Osteoblast (primary cell): ENCODE measurements at places on chromosomes 3 and 15. TPM values are rescaled to one million over a fixed set of nuclear protein-coding genes. Genes with fewer than 3 reads are reported as not detected.
A peak's percentile ranks its signal among the peaks of the same experiment; 100 is the strongest.

Gene SELENOS
- total RNA-seq, result 74.3 and 79.6 TPM in 2 replicates

DNA sequence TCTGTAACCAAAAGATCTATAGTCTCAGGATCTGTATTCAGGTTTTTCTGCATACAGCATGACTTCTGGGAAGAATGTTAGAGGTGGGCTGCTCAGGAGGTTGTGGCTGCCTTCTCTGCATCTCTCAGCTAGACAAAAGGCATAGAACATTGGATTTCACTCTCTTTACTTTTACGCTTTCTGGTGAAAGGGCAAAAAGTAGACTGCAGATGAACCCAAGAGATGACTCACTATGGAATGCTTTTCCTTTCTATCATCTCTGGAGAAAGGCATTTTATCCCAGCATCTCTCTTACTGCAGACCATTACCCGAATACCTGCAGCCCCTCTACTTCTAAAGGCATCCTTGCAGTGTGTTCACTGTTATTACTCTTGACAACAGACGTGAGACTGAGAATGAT, 222.2 kb downstream of the WNT5A start:
- DNase-seq, result no peak

- DNase-seq, result peak; percentile 55
These were observed 43.0 kb upstream of the ABI3BP start for GRCh38 chr3:101036213-101036618.

DNA sequence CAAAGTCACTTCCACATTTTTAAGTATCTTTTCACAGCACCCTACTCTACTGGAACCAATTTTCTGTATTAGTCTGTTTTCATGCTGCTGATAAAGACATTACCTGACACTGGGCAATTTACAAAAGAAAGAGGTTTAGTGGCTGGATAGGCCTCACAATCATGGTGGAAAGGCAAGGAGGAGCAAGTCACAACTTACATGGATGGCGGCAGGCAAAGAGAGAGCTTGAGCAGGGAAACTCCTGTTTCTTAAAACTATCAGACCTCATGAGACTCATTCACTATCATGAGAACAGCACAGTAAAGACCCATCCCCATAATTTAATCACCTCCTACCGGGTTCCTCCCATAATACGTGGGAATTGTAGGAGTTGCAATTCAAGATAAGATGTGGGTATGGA, 18.7 kb downstream of the MCCC1 start:
- DNase-seq, result no peak

DNA sequence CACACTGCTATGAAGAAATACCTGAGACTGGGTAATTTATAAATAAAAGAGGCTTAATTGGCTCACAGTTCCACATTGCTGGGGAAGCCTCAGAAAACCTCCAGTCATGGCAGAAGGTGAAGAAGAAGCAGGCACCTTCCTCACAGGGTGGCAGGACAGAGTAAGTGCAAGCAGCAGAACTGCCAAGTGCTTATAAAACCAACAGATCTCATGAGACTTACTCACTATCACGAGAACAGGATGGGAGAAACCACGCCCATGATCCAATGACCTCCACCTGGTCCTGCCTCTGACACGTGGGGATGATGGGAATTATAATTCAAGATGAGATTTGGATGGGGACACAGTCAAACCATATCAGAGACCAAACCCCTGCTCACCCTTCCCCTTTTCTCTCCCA, 75.0 kb downstream of the TRIM69 start:
- no peak for DNase-seq

Gene B3GNT5
- total RNA-seq, result 0.36 and 0.59 TPM in 2 replicates

DNA sequence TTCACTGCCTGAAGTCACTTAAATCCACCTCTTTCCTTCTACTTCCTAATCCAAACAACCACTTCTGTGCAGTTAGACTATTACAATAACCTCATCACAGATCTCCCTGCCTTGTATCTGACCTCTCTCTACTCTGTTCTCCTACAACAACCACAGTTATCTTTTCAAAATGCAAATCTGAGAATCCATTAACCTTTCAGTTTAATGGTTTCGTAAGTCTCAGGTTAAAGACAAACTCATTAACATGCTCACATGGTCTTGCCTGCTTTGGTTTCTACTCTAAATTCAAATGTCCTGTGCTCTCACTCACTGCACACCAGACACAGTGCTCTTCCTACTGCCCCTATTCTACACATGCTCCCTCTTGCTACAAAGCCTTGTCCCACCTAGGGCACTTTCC, 406.5 kb upstream of the THBS1 start:
- DNase-seq, result no peak
